Glutamatergic neuron (in vitro differentiated cells): ENCODE measurements at places on chromosomes 1 and 21.
A peak's percentile ranks its signal among the peaks of the same experiment; 100 is the strongest.

DNA sequence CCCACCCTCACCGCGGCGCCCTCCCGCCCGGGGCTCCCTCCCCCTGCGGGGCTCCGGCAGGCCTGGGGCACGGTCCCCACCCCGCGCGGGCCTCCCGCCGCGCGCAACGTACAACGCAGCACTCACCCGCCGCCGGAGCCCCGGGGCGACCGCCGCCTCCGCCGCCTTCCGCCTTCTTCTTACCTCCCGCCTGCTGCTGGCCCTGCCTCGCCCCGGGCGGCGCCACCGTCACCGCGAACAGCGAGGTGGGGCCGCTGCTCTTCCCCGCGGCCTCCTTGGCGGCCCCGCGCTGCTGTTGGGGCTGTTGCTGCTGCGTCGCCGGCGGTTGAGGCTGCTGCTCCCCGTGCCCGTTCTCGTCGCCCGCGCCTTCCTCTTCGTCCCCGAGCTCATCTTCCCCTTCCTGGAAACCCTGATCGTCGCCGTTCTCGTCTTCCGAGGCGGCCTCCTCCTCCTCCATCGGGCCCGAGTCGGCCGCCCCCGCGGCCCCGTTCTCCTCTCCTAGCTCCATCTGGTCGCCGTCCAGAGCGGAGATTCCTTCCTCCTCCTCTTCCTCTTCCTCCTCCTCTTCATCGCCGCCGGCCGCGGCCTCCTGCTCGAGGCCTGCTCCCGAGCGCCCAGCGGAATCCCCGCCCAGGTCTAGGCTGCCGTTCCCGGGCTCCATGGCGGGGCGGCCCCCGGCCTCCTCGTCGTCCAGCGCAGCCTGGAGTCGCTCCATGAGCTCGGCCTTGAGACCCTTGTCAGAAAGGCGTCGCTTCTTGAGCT is 671 bp downstream of the HNRNPU start:
- DNase-seq: peak; percentile 23
- peak overlapping the region; percentile 90 for H3K4me3 ChIP-seq
- H3K36me3 ChIP-seq: no peaks in the 10 kb centered on the region
- H3K27me3 ChIP-seq: peaks cover 11% of the 10 kb centered on the region
- peak overlapping the region; percentile 97 for H3K27ac ChIP-seq
- peaks cover 20% of the 10 kb centered on the region for H3K4me1 ChIP-seq

- H3K27me3 ChIP-seq: peaks cover 10% of the 10 kb centered on the region
- peak overlapping the region; percentile 82 for H3K27ac ChIP-seq
- H3K36me3 ChIP-seq: no peaks in the 10 kb centered on the region
- H3K4me1 ChIP-seq: peaks cover 51% of the 10 kb centered on the region
Measured at GRCh38 chr1:8427493-8427892, 109.6 kb downstream of the SLC45A1 start.

- H3K27me3 ChIP-seq: peaks cover 8% of the 10 kb centered on the region
- H3K27ac ChIP-seq: no peak overlapping the region
- no peak for DNase-seq
- H3K36me3 ChIP-seq: no peaks in the 10 kb centered on the region
- no peak overlapping the region for H3K4me3 ChIP-seq
Measured at GRCh38 chr21:42302794-42303193, 12.4 kb downstream of the TFF3 start.

DNA sequence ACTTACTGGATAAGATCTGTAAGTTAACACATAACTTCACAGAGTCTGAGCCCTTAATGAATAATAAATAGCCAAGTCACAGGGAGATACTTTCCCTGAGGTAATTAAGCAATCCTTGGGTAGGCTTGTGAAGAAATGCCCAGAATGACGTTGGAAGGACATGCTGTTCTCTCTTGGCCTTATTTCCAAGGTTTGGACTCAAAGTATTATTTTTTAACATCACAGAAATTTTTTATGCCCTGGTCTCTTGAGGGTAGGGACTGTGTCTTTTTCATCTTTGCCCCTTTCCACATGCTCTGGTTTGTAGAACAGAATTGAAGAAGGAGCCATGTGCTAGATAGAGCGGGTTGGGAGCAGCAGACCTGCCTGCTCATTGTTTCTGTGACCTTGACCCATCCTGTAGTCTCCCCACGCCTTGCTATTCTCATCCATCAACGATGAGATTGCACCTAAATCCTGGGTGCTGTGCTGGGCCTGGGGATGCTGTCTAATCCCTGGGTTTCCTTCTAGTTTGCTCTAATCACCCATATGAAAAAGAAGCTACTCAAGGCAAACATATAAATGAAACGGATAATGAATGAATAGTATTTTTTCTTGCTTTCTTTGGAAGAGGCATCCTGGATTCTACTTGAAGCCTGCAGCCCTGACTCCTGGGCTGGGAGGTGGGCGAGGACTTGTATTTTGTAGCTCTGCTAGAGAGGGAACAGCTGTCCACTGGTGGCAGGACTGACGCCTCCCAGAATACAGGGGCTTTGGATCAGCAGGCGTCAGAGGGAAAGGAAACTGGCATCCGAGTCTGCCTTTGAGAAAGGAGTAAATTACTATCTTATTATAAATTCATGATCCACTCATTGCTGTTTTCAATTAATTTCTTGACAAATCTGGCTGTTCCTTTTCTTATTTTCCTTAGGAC is 17.5 kb upstream of the LAMTOR5 start:
- DNase-seq: no peak
- no peaks in the 10 kb centered on the region for H3K27me3 ChIP-seq
- peaks cover 10% of the 10 kb centered on the region for H3K36me3 ChIP-seq
- H3K27ac ChIP-seq: no peak overlapping the region
- peaks cover 5% of the 10 kb centered on the region for H3K4me1 ChIP-seq

DNA sequence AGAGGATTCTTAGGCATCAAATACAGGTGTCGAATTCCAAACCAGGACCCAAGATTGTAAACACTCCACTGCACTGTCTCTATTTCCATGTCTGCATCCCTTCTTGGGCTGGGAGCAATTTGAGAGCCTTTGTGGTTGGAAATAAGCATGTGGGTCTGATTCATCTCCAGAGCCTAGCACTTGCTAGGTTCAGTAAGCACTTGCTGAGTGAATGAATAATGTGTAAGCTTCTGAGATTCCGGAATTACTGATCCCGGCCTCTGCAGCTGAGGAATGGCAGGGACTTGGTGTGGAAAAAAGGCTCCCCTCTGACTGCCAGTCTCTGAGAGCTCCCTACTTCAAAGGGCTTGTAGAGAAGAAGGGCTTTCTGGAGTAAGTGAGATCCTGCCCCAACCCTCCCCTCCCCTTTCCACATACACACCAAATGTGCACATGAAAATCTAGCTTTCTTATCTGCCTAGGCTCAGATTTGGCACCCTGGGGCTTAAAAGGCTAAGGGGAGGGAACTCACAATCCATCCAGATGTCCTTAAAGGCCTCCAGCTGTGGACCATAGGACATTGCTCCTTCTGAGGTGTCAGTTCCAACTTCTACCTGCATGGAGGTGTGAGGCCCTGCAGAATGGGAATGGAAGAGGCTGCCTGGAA is 39.6 kb upstream of the TRABD2B start:
- H3K27ac ChIP-seq: no peak overlapping the region
- no peaks in the 10 kb centered on the region for H3K36me3 ChIP-seq
- no peak overlapping the region for H3K4me3 ChIP-seq
- H3K4me1 ChIP-seq: peaks cover 15% of the 10 kb centered on the region

- DNase-seq: no peak
- H3K4me1 ChIP-seq: peaks cover 12% of the 10 kb centered on the region
- no peak overlapping the region for H3K27ac ChIP-seq
- H3K36me3 ChIP-seq: peaks cover 4% of the 10 kb centered on the region
- H3K27me3 ChIP-seq: no peaks in the 10 kb centered on the region
Measured at GRCh38 chr1:232213928-232214327, 416.0 kb downstream of the SIPA1L2 start.

GRCh38 chr21:33268737-33269441 is 2.7 kb downstream of the IL10RB start:
- no peak for DNase-seq
- no peak overlapping the region for H3K27ac ChIP-seq

- peaks cover 5% of the 10 kb centered on the region for H3K36me3 ChIP-seq
- peak overlapping the region; percentile 95 for H3K27ac ChIP-seq
- no peak overlapping the region for H3K4me3 ChIP-seq
Measured at GRCh38 chr1:36571106-36571505, 88.4 kb upstream of the CSF3R start.

- DNase-seq: no peak
- peaks cover 6% of the 10 kb centered on the region for H3K27me3 ChIP-seq
- peaks cover 5% of the 10 kb centered on the region for H3K36me3 ChIP-seq
- H3K4me3 ChIP-seq: no peak overlapping the region
- H3K27ac ChIP-seq: no peak overlapping the region
Measured at GRCh38 chr1:3323021-3323795, 131.3 kb upstream of the ARHGEF16 start.

DNA sequence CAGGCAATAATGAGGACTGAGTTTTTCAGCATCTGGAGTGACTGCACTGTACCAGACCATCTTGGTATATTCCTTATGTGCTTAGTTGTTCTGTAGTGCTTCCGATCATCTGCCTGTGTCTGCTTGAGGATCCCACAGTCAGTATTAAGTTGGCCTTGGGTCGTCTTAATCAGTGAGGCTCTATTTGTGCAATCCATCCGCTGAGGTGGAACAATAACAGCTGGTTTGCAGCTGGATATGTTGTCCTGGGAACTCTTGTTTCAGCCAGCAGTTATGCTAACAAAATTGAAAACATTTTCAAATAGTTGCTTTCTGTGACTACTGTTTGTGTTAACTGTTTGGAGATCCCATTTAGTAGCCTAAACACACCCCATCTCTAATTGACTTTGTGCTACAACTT is 73.7 kb downstream of the LAMC1 start:
- DNase-seq: no peak
- H3K4me3 ChIP-seq: no peak overlapping the region
- H3K36me3 ChIP-seq: no peaks in the 10 kb centered on the region

GRCh38 chr1:174160109-174160473 is 771 bp downstream of the RABGAP1L start:
- H3K27ac ChIP-seq: peak overlapping the region; percentile 82
- peak overlapping the region; percentile 96 for H3K4me3 ChIP-seq
- peaks cover 4% of the 10 kb centered on the region for H3K27me3 ChIP-seq

DNA sequence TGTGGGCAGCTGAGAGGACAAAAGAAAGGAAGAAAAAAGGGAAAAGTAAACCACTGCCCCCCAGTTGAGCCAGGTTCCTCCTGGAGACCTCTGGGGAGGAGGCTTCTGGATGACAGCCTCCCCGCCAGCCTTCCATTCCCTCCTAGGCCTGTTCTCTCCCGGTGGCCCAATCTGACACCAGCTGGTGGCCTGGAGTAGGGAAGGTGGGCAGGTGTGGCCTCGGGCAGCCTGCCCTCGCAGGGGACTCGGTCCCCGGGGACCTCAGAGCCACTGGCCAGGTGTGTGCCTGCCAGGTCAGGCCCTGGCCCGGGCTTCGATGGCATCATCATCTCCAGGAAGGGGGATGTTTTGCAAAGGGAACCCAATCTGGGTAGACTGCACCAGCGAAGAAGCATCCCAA is 159.0 kb downstream of the CASZ1 start:
- peak overlapping the region; percentile 71 for H3K4me3 ChIP-seq
- no peak for DNase-seq
- H3K36me3 ChIP-seq: no peaks in the 10 kb centered on the region
- peaks cover 5% of the 10 kb centered on the region for H3K27me3 ChIP-seq

DNA sequence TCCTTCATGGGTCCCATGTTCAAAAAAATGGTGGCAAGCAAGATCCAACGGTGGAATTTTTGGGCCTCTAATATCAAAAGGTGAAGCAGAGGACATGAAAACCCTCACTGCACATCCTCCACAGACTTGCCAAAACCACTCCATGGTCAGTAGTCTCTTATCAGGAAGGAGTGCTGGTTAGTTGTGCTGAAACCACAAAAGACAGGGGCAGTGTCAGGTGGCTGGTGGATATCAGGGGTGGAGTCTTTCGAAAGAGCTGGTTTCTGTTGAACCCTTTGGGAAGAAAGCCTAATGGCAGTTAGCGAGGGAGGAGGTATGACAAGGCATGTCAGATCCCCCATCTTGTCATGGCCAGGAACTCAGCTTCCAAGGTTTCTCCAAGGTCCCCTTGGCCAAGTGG is 395.9 kb upstream of the CAMK1G start:
- peaks cover 5% of the 10 kb centered on the region for H3K4me1 ChIP-seq
- no peak for DNase-seq
- no peaks in the 10 kb centered on the region for H3K27me3 ChIP-seq

DNA sequence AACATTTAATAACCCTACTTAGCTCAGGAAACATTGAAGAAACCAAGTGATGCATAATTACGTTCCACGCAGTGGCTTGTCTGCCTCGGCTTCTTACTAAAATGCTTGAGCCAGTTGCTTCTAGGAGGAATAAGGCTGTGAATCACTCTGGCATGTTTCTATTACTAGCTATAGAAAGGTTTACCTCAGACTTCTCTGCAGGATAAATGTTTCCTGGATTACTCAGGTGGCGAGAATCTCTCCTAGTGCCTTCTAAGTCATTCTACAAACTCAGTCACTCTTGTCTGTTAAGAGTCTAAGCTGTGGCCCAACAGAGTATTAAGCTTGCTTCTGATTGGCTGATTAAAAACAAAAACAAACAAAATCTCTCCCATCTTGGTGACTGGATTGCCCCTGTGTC is 92.0 kb upstream of the RALGPS2 start:
- H3K27ac ChIP-seq: no peak overlapping the region
- H3K27me3 ChIP-seq: no peaks in the 10 kb centered on the region
- no peaks in the 10 kb centered on the region for H3K4me1 ChIP-seq
- H3K4me3 ChIP-seq: no peak overlapping the region

- DNase-seq: no peak
- peaks cover 5% of the 10 kb centered on the region for H3K27me3 ChIP-seq
- peaks cover 17% of the 10 kb centered on the region for H3K36me3 ChIP-seq
- no peak overlapping the region for H3K4me3 ChIP-seq
- peaks cover 8% of the 10 kb centered on the region for H3K4me1 ChIP-seq
Measured at GRCh38 chr1:18217398-18218043, 109.9 kb downstream of the IGSF21 start.

DNA sequence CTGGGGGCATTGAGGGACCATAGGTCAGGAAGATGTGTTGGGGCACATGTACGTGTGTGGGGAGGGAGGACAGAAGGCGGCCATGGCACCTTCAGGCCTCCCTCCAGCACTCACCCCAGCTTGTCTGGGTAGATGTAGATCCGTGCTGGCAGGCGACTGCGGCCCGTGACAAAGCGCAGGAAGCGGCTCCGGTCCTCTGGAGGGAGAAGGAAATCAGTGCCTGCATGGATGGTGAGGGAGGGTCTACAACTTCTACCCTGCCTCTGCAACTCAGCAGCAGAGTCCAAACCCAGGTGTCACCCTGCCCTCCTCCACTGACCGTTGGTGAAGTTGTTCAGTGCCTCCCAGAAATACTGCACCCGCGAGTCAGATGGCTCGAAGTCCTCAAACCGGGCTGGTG is 7.4 kb downstream of the HECTD3 start:
- H3K27me3 ChIP-seq: peaks cover 18% of the 10 kb centered on the region
- no peak overlapping the region for H3K27ac ChIP-seq
- no peaks in the 10 kb centered on the region for H3K36me3 ChIP-seq
- DNase-seq: no peak
- H3K4me3 ChIP-seq: no peak overlapping the region

DNA sequence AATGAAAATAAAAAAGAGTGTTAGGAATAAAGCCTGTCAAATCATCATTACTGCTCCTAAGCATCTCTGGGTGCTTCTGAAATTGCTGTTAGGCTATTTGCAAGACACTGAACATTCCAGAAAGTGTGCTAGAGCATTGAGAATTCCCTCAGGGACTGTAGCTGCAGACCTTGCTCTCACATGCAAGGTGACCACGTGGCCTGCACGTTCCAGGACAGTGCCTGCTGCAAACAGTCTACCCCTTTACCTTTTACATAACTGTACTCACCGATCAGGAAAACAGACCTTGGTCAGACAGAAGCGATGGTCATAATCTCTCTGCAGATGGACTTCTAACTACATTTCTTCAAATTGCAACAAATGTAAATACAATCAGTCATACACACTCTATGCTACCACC is 164.5 kb downstream of the PSMG1 start:
- no peak overlapping the region for H3K27ac ChIP-seq
- DNase-seq: no peak
- no peaks in the 10 kb centered on the region for H3K27me3 ChIP-seq
- H3K4me3 ChIP-seq: no peak overlapping the region
- H3K36me3 ChIP-seq: peaks cover 4% of the 10 kb centered on the region
- H3K4me1 ChIP-seq: peaks cover 3% of the 10 kb centered on the region
